ENCODE measurements at places on chromosomes 1 and 21.

DNA sequence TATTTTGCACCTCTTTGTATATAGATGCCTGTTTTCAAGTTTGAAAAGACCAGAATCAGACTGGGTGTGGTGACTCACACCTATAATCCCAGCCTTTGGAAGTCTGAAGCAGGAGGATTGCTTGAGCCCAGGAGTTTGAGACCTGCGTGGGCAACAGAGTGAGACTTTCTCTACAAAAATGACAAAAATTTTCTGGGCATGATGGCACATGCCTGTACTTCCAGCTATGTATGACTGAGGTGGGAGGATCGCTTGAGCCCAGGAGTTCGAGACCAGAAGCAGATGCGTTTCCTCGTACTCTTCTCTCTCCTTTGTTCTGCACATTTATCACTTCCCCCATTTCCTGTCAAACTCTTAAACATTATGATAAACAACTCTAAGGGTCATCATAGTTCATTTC lies 310.0 kb upstream of the SNX7 start:
- DNase-seq = no peak

DNA sequence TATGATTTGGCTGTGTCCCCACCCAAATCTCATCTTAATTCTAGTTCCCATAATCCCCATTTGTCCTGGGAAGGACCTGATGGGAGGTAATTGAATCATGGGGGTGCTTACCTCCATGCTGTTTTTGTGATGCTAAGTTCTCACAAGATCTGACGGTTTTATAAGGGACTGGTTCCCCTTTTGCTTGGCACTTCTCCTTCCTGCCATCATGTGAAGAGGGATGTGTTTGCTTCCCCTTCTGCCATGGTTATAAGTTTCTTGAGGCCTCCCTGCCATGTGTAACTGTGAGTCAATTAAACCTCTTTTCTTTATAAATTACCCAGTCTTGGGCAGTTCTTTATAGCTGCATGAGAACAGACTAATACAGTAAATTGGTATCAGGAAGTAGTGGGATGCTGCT lies 114.1 kb downstream of the ZNF648 start:
- no peak for DNase-seq

DNA sequence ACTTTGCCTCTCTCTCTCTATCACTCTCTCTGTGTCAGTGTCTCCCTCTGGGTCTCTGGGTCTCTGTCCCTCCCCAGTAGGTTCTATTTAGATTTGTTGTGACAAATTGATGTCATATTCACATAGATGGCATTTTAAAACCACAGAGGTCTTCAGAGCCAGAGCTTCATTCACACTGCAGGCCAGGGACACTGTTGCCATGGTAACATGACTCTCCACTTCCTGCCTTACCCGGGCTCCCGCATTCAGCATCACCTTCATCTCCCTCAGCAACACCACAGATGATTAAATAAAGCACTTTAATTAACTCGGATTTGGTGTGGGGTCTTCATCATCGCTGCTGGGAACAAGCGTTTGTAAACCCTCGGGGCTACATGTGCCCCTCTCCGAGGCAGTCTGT lies 132.6 kb downstream of the ETS2 start:
- DNase-seq = peak; percentile 62

GRCh38 chr1:5781079-5781478 lies 211.1 kb downstream of the NPHP4 start:
- no peak for DNase-seq

GRCh38 chr1:58620259-58620658 lies 43.2 kb upstream of the TACSTD2 start:
- peak; percentile 54 for DNase-seq

DNA sequence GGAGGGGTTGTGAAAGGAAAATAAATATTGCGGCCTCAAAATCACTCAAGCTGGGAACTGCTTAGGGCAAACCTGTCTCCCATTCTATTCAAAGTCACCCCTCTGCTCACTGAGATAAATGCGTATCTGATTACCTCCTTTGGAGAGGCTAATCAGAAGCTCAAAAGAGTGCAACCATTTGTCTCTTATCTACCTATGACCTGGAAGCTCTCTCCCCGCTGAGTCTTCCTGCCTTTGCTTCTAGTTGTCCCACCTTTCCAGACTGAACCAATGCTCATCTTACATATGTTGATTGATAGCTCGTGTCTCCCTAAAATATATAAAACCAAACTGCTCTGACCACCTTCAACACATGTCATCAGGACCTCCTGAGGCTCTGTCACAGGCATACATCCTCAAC lies 91.6 kb upstream of the CAMK1G start:
- no peak for DNase-seq

DNA sequence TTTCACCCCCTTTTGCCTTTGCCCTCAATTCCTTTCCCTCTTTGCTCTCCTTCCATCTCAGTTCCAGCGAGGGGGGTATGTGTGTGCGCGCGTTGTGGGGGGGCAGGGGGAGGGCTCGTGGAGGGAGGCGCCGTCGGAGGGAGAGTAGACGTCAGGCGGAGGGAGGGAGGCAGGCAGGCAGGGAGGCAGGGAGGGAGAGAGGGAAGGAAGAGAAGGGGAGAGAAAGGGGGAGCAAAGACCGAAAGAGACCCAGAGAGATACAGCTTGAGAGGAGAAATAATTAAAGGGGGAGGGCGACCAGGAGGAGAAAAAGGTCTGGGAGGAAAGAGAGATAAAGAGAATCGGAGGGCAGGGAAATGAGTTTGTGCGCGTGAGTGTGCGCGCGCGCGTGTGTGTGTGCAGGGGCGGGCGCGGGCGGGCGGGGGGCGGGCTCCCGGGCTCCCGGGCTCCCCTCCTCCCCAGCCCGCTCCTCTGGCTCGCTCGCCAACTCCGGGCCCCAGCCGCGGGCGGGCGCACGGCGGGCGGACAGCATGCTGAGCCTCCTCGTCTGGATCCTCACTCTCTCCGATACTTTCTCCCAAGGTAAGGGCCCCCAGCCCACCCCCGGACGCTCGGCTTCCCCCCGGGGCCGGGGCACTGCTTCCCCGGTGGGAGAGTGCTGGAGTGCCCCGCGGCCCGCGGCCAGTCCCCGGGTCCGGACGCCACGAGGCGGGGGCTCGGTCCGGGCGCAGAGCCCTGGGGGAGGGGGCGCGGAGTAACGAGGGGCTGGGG lies at the start of gene KIRREL1:
KIRREL1 (plus strand) TSS at position 499 of the 771 bp plus-strand sequence; CDS start at position 531, 32 bp downstream.
- no peak for DNase-seq
